ENCODE measurements at places on chromosomes 16 and 17. TPM values are rescaled to one million over a fixed set of nuclear protein-coding genes. Genes with fewer than 3 reads are reported as not detected.
A peak's percentile ranks its signal among the peaks of the same experiment; 100 is the strongest.

- DNase-seq: no peak
These were observed 34.1 kb upstream of the ENPP7 start for GRCh38 chr17:79696610-79696982.

DNA sequence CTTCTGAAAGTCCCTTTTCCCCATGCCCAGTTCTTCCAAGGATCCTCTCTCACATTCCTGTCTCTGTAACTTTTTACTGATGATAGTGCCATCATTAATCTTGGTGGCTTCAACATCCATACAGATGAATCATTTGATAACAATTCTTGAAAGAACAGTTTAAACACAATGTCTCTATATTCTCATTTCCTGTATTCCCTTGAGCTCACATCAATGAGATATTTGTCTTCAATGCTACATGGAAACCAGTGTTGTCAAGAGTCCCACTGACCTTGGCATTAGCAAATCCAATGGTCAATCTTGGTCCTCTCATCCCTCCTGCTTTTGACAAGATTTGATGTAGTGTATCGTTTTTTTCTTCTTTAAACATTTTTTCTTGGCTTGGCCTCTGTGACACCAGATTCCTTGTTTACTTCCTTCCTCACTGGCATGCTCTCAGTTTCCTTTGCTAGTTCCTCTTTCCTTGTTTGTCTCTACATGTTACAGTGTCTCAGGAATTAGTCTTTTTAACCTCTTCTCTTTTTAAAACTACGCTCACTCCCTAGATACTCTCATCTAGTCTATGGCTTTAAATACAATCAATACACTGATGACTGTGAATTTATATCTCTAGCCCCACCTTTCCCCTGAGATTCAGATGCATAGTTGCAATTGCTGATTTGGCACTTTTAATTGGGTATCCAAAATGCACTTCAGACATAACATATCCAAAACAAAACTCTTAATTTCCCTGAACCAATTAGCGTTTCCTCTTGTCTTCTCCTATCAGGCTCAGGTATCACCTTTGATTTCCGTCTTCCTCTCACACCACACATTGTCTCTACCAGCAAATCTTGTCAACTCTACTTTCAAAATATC lies 134.0 kb downstream of the MYO1D start:
- DNase-seq: no peak

DNA sequence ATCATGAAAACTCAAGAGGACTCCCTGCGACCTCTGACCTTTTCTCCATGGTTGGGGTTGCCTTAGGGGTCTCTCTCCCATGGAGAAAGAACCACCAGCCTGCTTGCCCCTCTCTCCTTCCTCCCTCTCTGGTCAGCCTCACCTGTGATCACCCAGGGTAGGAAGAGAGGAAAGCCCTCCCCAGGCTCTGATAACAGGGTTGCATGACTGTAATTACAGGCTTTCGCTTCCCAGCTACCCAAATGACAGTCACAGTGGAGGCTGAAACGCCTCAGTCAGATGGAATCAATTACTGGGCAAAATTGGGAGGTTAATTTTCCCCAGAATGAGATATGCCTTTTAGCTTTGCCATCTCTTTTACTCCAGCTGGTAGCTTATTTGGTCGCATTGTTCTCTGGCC lies 265.8 kb upstream of the SOX9 start:
- DNase-seq: peak; percentile 55

GRCh38 chr16:80280557-80280956 lies 260.2 kb upstream of the DYNLRB2 start:
- DNase-seq: no peak

DNA sequence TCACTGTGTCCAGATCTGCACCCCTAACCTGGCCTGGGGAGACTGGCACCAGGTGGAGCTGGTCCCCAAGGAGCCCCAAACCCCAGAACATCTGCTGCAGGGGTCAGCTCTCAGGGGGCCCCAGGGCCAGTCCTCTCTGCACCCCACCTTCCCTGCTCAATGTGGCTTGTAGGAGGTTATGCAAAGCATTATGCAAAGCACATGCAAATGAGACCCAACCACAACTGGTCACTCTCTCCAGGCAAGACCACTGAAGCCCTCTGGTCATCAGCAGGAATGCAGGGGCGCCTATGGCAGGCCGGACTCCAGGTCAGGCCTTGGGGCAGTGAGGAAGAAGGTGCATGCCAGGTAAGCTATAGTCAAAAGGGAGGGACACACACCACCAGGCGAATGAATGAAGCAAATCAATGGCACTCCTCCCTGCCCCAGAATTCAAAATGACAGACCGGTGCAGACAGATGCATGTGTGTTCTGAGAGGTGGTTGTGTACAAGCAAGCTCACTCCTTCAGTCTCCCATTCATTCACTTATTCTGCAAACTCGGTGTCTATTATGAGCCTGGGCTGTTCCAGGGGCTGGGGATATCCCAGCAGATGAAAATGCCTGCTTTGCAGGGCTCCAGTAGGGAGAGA lies 48.0 kb downstream of the TMEM235 start:
- no peak for DNase-seq

DNA sequence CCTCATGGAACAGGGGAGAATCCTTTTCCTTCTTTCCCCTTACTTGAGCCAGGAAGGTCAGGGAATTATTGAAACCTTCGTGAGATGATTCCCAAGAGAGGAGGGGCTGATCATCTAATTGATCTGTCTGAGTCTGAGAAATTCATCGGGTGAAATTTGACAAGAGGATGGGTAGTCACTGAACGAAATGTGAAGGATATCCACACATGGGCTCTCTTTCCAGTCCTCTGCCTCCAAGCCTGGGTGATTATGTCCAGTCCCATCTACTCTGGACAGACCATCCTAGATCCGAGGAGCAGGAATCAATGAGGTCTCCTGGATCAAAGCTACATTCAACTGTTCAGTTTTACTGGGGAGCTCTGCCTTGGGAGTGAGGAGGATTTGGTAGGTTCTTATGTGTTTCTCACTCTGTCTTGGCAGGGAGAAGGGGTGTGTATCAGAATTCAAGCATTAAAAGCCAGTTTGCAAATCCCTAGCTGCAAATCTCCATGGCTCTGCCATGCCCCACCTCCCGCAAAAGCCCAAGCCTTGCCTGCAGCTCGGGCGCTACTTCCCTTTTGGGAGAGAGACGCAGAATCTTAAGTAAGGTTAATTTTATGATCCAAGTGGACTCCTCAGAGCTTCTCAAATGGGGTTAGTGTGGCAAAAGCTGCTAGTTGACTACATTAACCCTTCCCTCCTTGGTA lies 47.1 kb upstream of the TEKT3 start:
- DNase-seq: no peak

DNA sequence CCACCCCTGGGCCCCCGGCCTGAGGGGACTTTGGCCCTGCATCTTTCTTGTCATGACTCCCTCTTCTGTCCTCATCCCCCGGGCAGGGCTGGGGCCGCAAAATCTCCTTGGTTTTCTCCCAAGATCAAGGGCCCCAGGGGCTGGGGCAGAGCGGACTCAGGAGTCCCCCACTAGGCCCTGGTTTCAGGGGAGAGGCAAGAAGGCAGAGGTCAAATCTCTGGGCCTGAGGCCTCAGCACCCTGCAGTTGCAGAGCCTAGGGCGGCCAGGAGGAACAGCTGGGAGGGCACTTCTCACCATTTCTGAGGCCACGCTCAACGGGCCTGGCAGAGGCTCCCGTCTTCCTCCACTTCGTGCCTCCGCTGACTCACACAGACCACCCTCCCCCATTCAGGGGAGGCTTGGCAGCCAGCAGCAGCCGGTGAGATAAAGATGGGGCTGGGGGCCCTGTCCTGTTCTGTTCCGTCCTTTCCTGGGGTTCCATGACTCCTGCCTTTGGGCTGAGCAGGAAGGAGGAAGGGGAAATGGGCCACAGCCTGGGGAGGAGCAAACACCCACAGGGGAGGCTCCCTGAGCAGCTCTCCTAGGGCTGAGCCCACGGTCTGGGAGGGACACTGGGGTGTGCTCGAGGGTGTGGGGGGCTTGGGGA lies 12.4 kb downstream of the ZSCAN10 start:
- peak; percentile 55 for DNase-seq

GRCh38 chr17:38464723-38465390 lies 36.6 kb downstream of the ARHGAP23 start:
- DNase-seq: no peak

GRCh38 chr17:36142806-36143205 lies 33.6 kb downstream of the TBC1D3B start:
- DNase-seq: peak; percentile 23

DNA sequence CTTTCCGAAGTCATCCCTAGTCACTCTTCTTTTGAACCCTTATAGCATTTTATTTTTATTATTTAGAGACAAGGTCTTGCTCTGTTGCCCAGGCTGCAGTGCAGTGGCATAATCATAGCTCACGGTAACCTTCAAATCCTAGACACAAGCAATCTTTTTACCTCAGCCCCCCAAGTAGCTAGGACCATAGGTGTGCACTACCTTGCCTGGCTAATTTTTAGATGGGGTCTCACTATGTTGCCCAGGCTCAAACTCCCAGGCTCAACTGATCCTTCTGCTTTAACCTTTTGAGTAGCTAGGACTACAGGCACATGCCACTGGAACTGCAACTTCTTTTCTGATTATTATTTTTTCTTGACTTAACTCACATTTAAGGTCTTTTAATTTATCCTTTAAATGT lies 33.0 kb upstream of the TMEM97 start:
- no peak for DNase-seq

The IL17C gene
- 0.32 TPM for total RNA-seq

- no peak for DNase-seq
These were observed 14.6 kb downstream of the PITPNA start for GRCh38 chr17:1548032-1548431.

DNA sequence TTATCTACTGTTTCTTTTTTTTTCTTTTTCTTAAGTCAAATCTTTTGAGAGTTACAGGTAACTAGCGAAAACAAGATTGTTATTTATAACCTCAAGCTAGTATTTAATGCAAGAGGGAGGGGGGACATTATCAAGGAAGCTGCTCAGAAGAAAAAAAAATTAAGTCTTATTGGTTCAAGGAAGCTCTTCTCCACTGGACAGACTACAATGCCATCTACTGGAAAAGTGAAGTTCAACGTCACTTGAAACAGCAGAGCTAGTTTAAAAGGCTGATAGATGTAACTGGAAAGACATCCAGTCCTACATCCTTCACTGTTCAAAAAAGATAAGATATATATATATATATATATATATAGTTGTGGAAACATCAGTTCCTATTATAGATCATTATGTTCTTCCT lies 418.0 kb upstream of the PSMD7 start:
- DNase-seq: no peak

DNA sequence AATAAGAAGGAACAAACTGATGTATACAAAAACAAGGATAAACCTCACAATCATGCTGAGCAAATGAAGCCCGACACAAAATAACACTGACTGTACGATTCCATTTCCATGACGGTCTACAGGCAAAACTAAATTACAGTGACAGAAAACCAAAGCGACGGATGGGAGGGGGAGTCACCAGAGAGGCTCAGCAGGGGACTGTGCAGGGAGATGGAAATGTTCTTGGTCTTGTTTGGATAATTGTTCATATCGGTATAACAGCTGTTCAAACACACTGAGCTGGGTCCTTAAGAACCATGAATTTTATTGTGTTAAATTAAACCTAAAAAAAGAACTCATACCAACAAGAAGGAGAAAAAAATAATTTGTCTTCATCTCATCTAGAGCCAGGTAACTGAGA lies 97.8 kb downstream of the NXN start:
- no peak for DNase-seq

- no peak for DNase-seq
These were observed 228.2 kb downstream of the GRIN2A start for GRCh38 chr16:9953908-9954570.

DNA sequence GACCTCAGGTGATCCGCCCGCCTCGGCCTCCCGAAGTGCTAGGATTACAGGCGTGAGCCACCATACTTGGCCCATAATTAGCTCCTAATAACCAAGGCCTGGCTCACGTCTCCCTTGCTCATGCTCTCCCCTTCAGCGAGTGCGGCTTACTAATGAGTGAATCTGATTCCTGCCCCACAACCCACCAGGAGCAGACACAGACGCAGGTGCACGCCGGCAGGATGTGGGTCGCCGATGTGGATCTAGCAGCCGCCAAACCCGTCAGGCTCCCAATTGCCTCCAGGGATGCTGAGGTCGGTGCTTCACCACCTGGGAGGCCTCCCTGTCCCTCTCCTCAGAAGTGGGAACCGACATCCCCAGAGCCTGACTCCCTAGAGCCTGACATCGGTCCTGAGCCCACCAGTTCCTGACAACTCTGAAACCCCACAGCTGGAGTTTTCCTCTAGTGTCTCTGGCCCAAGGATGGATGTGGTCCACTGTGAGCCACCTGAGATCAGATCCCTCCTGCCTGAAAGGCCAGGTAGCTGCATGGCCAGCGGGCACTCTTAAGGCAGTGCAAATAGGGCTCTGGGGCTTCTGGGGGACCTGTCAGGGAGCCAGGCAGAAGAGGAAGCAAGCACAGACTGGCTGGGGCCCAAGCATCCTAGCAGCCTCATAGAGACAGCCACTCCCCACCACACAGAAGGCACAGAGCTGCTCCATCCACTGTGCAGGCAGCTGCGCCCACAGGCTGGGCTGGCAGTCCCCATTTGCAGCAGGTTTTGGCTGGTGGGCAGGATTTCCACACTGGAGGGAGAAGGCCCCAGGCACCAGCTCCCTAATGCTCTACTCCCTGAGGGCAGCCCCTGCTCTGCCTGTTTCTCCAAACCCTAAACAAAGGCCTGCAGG lies 10.8 kb downstream of the EXOC7 start:
- DNase-seq: no peak

DNA sequence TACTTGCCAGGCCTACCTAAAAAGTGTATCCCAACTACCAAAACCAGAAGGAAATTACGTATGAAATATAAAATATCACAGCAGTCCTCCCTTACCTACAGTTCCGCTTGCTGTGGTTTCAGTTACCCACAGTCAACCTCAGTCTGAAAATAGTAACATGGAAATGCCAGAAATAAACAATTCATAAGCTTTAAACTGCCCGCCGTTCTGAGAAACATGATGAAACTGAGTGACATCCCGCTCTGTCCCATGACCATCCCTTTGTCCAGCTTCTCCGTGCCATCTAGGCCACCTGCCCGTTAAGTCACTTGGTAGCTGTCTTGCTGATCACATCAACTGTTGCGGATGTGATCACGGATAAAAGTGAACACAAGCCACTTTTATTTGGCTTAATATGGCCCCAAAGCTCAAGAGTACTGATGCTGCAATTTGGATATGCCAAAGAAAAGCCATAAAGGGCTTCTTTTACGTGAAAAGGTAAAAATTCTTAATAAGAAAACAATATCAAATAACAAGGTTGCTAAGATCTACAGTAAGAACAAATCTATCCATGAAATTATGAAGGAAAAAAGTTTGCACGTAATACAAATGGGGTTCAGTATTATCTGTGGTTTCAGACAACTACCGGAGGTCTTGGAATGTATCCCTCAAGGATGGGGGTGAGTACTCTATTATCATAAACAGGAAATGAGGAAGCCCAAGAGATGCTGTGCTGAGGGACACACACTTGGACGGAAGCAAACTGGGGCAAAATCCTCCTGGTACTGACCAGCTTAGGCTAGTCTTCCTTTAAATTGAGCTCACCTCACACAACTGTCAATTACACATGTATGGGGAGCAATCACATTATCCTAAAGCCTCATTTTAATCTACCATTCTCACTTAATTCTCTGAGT lies 8.2 kb downstream of the USP22 start:
- no peak for DNase-seq

GRCh38 chr17:39739885-39740356 lies 2.2 kb downstream of the GRB7 start:
- DNase-seq: peak; percentile 91

The FBXW10 gene
- not detected for total RNA-seq

- DNase-seq: no peak
These were observed 1.1 kb downstream of the PLLP start for GRCh38 chr16:57283214-57283958.

- no peak for DNase-seq
These were observed 17.0 kb downstream of the PIMREG start for GRCh38 chr17:6461246-6461645.

The MEFV gene
- total RNA-seq: not detected

Data from endodermal cell (in vitro differentiated cells).